ENCODE measurements at places on chromosomes 2 and 18.

DNA sequence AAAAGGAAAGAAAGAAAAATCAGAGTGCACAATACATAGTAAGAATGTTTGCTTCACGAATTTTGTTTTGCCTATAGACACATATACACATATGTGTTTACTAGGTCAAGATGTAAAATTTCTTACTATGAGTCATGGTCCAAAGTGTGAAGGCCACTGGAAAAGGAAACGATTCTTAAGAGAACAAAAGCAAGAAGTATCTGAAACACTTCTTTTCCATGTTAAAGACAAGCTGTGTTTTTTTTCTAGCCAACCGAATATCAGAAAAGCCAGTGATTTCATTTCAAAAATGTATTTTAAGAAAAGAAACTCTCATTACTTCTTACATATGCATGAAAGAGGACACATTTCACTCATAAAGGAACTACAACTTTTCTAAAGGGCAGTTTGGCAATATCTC lies 24.9 kb downstream of the PECR start:
- no peak for DNase-seq

GRCh38 chr18:38751211-38751610 lies 1185.6 kb upstream of the CELF4 start:
- DNase-seq, result no peak

DNA sequence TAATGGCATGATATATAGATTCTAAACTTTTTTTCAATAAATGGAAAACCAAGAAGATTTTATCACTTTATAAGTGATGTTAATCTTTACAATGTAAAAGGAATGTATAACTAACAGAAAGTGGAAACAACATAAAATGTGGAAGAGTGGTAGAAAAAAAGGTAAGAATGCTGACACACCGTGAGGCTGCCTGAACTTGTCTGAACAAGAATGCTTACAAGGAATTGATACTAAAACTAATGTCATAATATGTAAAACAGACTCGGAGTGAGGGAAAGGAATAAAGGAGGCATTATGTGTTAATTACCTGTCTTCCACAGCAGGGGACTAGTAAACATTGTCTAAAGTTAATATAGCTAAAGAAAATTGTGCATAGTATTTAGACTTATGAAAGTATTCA lies 958.8 kb upstream of the TMEFF2 start:
- no peak for DNase-seq

DNA sequence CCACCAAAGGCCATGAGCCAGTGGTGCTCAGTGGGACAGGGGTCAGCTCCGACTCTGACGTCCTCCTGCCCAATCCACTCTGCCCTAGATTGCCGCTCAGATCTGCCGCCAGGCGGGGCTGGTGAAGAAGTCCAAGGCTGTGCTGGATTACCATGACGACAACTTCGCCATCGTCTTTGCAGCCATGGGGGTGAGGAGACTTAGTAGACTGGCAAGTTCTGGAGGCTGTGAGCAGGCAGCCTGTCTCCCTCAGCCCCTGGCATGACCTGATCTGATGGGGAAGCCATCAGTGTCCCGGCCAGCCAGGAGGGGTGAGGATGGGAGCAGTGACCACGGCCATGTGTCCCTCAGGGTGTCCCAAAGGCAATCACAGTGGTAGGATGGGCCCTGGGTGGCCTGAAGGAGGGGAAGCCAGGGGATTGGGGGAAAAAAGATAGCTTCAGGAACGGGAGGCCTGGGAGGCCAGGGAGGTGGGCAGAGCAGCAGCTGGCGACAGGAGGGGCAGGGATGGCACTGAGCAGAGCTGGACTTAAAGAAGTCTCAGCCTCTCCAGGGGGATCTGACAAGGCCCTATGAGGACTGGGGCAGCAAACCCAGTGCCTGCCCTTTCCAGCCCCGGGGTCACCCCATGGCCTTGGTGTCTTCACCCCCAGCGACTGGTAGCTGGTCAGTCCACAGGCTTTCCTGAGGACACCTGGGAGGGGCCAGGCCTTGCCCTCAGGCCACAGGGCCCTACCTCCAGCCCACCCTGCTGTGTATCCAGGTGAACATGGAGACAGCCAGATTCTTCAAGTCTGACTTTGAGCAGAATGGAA lies 17.4 kb upstream of the ANKRD53 start:
- no peak for DNase-seq

DNA sequence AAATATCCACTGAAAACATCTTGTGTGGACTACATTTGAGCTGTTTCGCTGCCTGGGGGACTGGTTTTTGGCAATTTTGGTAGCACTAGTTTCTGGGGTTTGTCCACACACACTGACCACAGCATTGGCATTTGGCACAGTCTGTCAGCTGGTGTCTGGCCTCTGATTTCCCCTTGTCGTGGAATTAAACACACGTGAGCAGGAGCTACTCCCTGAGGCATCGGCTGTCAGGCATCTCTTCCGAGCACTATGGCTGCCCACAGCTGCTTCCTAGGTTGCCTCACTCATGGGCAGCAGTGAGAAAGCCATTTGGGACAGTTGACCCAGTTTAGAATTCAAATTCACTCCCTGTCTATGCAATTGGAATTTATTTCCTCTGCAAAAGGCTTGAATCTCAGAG lies 46.8 kb upstream of the FZD5 start:
- no peak for DNase-seq

- DNase-seq, result no peak
Observed at GRCh38 chr2:177143444-177143843, 69.2 kb upstream of the HNRNPA3 start.

GRCh38 chr2:83874066-83874465 lies 585.0 kb downstream of the SUCLG1 start:
- DNase-seq, result no peak

- DNase-seq, result no peak
Observed at GRCh38 chr18:63302636-63303405, 16.7 kb downstream of the BCL2 start.

- no peak for DNase-seq
Observed at GRCh38 chr2:26562811-26563645, 78.1 kb downstream of the CIB4 start.

DNA sequence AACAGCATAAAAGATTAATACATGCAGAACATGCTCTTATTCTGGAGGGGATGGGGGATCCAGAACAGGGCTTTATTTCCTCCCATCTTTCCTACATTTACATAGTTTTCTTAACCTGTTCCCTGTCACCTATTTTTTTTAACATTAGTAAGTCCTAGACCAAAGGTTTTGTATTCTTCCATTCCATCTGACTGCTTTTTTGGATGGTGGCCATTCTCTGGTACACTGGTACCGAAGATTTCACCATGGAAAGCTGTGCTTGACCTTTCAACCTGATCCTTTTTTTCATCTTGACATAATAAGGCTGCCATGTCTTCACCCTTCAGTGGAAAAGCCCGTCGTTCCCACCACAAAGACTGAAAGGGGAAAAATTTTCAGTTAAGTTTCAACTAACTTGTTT lies 20.4 kb downstream of the RPE start:
- DNase-seq, result no peak

DNA sequence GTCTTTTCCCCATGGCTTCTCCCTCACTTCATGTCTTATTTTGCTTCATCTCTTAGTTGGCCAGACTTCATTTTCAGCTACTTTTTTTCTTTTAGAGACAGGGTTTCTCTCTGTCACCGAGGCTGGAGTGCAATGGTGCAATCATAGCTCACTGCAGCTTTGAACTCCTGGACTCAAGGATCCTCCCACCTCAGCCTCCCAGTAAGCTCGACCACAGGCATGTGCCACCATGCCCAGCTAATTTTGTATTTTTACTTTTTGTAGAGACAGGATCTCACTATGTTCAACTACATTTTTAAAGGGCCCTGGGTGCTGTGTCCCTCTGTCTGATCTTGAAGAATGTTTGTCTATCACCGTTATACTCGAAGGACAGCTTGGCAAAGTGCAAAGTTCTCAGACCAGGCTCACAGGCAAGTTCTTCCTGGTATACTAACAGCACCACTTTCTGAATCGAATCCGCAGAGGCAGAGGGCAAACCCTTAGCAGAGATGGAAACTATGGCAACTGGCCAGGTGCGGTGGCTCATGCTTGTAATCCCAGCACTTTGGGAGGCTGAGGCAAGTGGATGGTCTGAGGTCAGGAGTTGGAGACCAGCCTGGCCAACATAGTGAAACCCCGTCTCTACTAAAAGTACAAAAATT lies 60.9 kb downstream of the SOWAHC start:
- DNase-seq, result no peak

All from T-helper 1 cell (primary cell).